ENCODE measurements at places on chromosomes 6 and 20. TPM values are rescaled to one million over a fixed set of nuclear protein-coding genes. Genes with fewer than 3 reads are reported as not detected.

DNA sequence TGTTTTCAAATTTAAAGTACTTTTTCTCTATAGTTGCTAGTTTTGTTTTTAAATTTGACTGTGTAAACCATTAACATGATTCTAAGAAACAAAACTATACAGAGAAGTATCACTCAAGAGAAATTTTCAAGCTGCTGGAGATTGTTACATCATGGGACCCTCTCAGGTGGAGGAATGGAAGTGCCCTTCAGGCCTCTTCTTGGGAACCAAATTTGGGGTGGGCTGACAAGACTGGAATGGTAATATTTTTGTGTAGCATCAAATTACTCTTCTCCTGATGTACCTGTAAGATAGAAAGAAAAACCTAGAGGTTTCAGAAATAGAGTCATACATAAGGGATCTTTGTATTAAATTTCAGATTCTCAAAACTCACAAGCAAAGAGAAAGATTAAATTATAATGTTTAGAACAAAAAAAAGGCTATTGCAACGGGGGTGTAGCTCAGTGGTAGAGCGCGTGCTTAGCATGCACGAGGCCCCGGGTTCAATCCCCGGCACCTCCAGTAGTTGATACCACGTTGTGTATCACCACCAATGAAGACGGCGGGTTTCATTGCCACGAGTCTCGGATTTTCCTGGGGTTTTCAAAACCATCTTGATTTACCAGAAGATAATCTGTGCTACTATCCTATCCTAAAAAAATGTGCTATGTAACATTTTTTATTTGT is 193.7 kb downstream of the GPX5 start:
- no peak for DNase-seq

Gene ANGPT4
- total RNA-seq: not detected

DNA sequence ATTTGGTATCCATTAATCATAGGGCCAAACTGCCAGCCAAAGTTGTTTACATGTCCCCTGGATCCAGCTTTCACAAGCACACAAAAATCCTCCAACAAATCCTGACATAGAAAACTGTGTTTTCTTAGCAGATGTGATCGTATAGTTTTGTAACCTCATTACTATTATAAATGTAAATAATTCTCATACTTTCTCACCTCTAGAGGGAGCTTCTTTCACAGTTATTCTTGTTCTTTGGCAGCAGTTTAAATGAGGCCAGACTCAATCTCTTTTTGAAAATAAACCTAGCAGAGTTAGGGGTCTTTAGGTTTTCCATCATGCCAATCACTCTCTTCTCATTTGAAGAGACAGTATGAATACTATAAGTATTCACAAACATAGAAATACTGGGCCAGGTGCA is 17.0 kb upstream of the ZNF318 start:
- DNase-seq: no peak

DNA sequence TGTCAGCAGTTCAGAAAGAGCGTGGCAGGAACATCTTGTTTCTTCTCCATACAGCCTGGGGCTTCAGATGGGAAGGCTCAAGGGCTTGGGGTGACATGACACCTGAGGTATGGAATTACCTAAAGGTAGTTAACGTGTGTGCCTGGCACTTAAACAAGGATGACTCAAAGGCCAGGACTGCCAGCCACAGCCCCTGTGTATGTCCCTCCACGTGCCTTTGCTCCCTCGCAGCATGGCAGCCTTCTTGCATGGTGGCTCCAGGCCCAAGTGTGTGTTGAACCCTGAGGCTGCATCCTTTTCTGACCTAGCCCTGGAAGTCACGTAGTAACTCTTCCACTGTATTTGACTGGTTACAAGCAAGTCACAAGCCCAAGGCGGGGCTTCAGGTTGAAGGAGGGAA is 33.6 kb upstream of the MYL9 start:
- no peak for DNase-seq

GRCh38 chr20:1308067-1308701 is 20.8 kb downstream of the SDCBP2 start:
- no peak for DNase-seq

- no peak for DNase-seq
Observed at GRCh38 chr6:166473886-166474571, 91.3 kb upstream of the MPC1 start.

DNA sequence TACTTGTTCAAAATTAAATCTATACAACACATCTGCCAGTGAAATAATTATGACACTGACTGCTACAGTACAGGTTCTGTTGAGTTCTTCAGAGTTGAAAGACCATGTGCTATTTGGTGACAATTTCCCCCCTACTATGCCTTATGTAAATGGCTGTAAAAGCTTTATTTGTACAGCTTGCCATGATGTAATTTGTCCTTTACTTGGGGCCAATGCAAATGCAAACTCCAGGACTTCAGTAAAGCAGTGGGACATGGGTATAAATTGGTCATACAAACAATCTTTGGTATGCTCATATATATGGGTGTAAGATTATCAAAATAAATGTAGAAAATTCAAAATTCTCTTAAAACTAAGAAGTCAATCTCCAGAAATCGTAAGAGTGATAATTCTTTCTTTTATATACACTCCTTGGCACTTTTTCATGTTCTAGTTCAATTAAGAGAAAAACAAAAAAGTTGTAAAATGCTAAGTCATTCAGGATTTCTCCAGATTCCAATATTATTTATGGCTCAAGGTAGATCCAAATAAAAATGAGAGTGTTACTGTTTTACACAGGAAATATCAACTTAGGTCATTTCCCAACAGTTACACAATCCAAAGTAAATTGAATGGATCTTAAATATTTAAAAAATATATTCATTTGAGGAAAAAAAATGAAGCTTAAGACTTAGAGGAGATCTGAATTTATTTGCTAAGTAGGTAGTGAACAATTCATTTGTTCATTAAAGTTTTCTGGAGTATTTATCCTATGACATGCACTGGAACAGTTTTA is 1310.5 kb upstream of the CITED2 start:
- no peak for DNase-seq

GRCh38 chr6:25968769-25969168 is 6.2 kb downstream of the TRIM38 start:
- DNase-seq: no peak
